ENCODE measurements at places on chromosomes 13 and 19.

DNA sequence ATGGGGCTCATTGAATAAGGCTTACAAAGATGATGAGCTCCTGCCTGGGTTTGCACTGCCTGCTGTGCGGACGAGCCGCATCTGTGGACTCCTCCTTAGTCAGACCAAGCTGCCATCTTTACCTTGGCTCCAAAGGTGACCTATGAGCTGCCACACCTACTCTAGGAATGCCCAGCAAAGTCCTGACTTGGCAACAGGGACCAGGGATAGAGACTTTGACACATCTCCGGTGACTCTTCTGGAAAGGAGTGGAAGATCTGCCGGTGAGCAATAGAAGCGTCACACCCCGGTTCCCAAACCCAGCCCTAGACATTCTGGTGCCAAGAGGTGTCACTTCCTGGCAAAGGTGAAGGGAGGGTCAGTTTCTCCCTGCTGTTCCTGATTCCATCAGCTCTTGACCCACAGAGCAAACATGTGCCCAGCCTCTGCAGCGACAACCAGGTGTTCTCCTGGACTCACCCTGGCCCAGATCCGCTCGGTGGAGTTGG is 50.2 kb upstream of the GTF3A start:
- DNase-seq, result no peak

DNA sequence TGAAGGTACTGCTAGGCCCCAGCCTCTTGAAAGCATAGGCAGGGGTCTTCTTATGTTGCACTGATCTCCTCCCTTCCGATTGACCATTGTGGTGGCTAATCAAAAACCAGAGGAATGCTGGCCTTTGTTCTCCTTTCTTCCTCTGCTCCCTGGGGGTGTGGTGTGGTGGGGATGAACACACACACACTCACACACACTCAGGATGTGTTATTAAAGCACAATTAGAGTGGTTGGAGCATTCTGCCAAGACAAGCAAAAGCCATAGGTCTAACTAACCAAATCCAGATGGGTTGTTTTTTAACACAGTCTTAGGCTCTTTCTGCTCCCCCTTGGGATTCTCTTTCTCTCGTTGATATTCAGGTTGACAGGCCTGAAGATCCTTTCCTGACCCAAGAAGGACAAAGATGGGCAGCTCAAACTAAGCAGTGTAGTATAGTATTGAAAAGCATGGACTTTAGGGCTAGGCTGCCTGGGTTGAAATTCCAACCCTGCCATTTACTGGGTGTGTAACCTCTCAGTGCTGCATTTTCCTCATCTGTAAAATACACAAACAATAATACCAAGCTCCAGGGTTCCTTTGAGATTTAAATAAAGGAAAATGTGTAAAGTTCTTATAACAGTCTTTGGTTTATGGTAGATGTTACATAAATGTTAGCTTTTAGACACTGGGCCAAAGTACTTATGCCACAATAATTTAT is 25.5 kb upstream of the DGKH start:
- DNase-seq, result no peak

DNA sequence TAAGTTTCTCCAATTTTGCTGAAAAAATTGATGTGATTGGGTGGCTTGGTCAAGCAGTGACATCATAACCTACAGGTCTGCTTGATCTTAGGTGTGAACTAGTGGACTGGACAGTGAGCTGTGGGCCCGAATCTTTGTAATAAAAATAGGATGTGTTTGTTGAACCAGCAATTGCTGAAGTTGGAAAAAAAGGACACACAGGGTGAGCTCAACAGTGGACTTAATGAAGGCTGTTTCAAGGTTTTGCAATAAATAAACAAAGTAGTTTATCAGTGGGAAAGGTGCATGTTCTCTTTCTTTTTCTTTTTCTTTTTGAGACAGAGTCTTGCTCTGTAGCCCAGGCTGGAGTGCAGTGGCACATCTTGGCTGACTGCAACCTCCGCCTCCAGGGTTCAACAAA is 30.3 kb upstream of the ZNF726 start:
- DNase-seq, result no peak

- DNase-seq, result no peak
These were observed 318.4 kb upstream of the OBI1 start for GRCh38 chr13:78977311-78977710.

- DNase-seq, result no peak
These were observed 60.9 kb downstream of the ATP8A2 start for GRCh38 chr13:25432691-25433090.

GRCh38 chr19:21883516-21883915 is 47.5 kb upstream of the ZNF43 start:
- no peak for DNase-seq

GRCh38 chr13:114049026-114049425 is 75.2 kb upstream of the C13orf46 start:
- no peak for DNase-seq

DNA sequence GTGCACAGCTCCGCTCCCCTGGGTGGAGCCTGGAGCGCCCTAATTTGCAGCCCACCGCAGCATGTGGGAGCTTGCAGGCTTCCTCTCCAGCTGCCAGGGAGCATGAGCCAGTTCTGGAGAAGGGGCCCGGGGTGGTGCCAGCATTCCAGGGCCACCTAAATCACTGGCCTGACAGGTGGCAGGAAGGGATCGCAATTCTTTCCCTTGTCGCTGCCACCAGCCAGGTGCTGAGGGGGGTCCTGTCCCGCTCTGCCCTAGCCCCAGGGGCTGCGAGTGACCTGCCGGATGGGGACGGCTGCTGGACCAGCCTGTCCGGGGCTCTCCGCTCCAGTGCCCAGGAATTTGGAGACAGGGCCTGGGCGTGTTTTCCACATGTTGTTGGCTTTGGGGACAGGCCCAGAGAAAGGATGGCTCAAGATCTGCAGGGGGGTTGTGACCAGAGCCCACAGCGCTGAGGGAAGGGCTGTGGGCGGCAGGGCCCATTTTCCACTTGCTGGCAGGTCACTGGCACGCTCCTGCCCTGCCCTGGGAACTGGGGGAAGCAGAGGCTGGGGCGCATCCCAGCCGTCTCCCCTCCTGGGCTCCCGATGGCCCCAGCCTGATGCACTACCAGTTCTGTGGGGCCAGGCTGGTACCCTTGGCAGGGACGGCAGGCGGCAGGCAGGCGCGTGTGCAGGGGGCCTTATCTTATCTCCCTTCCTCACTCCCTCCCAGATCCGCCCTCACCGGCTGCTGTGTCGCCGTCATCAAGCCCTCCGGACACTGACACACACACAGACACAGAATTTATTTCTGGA is 9.5 kb downstream of the NDUFA11 start:
- no peak for DNase-seq

GRCh38 chr13:93727211-93728141 is 500.9 kb downstream of the GPC6 start:
- DNase-seq, result no peak

- DNase-seq, result no peak
These were observed 223.9 kb downstream of the SHISA2 start for GRCh38 chr13:25827831-25828465.

- no peak for DNase-seq
These were observed 7.3 kb upstream of the MCF2L start for GRCh38 chr13:112961457-112962369.

GRCh38 chr13:88459331-88459730 is 788.2 kb downstream of the SLITRK5 start:
- no peak for DNase-seq

GRCh38 chr13:21109168-21109567 is 47.8 kb upstream of the LATS2 start:
- no peak for DNase-seq

DNA sequence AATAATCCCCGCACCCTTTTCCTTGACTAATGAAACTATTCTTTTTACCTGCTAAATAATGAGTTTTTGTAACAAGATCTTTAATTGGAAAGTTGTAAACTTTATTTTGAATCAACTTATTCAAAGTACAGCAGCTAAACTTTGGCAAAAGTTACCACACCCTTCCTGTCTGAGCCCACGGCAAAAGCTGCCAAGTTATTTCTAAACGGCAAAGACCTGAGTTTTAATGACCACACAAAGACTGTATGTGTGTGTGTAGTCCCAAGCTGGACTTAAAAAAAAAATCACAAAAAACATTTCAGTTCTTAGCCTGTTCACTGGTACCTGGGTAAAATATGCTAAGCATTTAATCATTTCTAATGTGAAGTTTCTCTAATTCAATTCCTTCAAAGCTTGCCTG is 60.7 kb downstream of the ZAR1L start:
- no peak for DNase-seq

GRCh38 chr13:24741016-24741662 is 22.8 kb upstream of the RNF17 start:
- no peak for DNase-seq

GRCh38 chr13:71621174-71622124 is 245.6 kb downstream of the DACH1 start:
- no peak for DNase-seq

- DNase-seq, result no peak
These were observed 11.8 kb upstream of the FBN3 start for GRCh38 chr19:8161135-8161646.

GRCh38 chr19:13102666-13103580 is at the start of gene LYL1:
Gene LYL1 (minus strand): TSS chr19:13102858. CDS start chr19:13101171, 1,687 bp downstream.
- DNase-seq, result no peak

GRCh38 chr13:44331912-44332851 is 41.4 kb upstream of the SERP2 start:
- peak; percentile 23 for DNase-seq

GRCh38 chr19:29489172-29489951 is 36.4 kb upstream of the VSTM2B start:
- no peak for DNase-seq

DNA sequence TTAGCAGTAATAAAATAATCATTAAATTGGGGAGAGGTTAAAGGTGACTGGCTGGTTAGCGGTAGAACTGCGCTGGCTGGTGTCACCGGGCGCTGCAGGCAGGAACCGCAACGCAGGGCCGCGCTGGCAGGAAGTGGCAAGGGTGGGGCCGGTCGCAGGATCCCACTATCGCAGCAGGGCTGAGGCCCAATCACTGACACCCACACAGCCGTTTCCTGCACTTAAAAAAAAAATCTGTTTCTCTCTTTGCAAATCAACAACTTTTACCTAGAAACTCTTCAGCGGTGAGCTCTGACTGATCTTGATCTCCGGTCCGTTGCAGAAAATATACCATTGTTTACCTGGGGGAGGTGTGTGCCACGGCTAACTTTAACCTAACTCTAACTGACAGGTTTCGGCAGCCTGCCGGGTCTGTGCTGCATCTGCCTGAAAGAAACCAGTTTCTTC is 46.9 kb downstream of the KLF2 start:
- DNase-seq, result no peak

DNA sequence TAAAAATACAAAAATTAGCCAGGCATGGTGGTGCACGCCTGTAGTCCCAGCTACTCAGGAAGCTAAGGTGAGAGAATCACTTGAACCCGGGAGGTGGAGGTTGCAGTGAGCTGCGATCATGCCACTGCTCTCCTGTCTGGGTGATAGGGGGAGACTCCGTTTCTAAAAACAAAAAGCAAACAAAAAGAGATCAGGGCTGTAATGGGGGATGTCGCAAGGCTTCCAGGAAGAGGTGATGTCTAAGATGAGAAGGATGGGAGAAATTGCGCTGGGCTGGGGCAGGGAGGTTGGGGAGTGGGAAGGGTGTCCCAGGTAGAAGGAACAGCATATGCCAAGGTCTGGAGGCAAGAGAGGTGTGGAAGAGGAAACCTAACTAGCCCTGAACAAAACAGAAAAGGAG is 36.1 kb downstream of the PTPRS start:
- DNase-seq, result no peak

DNA sequence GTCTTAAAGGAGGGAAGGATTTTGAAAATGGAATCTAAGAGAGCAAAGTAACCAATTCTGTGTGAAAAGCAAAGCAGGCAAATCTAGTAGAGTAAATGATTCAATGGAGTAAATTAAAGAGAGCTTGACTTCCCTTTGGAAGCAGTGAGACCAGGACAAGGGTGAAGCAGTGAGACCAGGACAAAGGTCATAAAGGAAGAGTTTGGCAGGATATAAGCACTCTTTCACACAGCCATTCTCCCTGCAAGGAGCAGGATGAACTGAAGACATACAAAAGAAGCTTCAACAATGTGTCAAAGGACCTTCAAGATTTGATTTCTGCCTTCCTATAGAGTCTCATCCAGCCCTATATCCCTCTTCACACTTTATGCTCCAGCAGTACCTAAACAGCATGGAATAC is 123.8 kb downstream of the ENOX1 start:
- DNase-seq, result no peak

- DNase-seq, result no peak
These were observed 4.8 kb downstream of the FCHO1 start for GRCh38 chr19:17755977-17756670.

GRCh38 chr19:18153556-18154134 is 682 bp downstream of the PIK3R2 start:
- no peak for DNase-seq

DNA sequence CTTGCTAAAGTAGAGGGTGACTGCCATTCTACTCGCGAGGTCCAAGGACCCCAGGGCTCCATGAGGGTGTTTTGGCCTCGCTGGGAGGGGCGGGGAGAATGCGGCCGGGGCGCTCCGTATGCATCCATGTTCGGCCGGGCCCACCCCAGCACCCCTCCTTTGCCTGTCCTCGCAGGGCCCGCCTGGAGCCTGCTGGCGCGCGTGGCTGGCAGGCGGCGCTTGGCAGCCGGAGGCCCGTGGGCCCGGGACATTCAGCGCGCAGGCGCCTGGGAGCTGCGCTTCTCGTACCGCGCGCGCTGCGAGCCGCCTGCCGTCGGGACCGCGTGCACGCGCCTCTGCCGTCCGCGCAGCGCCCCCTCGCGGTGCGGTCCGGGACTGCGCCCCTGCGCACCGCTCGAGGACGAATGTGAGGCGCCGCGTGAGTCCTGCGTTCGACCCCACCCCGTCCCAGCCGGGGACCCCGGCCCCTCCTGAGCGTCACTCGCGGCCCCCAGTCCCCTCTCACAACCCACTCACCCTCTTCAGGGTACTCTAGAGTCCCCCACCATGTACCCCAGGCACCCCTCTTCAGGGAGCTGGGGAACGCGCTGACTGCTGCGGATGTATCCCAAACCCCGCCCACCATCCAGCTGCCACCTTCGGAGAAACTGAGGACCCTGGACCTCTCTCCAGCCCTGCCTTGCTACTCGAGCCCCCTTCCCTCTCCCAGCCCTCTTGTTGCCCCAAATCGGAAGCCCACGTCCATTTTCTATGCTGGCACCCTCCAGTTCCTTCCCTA is 4.1 kb downstream of the DLL3 start:
- DNase-seq, result no peak

DNA sequence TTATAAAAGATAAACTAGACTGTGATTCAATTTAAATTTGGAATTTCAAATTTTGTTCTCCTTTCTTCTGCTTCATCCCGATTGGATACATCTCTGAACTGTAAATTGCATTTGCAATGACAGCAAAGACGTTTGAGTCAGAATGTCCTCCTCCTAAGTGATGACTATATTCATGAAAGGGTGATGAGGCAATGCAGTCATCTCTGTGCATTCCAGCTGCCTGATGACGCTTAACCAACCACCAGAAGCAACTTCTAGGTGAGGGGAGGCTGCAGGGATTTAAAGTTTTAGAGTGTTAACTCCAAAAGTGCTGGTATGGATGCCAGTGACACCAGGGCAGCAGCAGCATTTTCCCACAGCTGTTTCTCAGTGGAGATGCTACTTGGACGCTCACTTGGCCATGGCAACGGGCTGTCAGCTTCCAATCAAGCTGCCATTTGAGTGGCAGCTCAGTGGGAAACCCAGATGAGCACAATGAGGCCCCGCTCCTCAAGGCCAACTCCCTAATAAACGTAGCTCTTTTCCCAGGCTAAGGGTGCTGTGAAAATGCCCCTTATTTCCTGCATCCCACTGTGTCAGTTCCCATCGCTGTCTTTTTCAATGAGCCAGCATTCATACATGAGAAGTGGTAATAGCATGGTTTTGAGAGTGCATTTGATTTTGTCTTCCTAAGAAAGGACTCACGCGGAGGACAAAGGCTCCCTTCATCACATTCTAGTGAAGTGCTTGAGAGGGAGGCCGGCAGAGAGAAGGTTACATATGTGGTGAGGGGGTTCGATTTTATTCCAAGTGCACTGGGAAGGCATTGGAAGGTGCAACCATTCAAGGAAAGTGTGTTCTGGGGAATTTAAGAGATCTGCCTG is 45.2 kb upstream of the AMER2 start:
- no peak for DNase-seq
